ENCODE measurements at places on chromosomes 6 and 20.

GRCh38 chr6:138844192-138844591 is 48.3 kb downstream of the ECT2L start:
- no peak for DNase-seq

DNA sequence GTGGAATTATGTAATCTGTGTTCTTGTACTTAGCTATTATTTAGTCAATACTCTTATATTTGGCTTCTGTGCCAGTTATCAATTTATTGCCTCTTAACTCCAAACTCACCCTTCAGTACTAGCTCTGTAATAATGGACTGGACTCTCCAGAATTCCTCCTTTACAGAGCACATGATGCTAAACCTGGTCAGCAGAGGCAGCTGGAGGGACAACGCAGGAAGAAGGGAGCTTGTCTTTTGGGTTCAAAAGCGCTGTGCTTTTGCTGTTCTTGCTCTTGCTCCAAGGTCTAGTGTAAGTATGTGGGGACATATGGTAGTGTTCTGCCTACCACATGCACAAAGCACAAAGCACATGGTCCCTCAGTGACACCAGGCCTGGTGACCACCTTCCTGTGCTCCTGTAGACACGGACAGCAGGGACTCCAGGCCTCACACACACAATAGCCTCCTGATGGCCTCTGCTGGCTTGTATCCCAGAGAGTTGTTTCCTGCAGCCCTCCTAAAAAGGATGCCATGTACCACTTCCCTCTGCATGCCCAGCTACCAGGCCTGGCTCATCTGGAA is 46.1 kb downstream of the CHD6 start:
- no peak for DNase-seq

DNA sequence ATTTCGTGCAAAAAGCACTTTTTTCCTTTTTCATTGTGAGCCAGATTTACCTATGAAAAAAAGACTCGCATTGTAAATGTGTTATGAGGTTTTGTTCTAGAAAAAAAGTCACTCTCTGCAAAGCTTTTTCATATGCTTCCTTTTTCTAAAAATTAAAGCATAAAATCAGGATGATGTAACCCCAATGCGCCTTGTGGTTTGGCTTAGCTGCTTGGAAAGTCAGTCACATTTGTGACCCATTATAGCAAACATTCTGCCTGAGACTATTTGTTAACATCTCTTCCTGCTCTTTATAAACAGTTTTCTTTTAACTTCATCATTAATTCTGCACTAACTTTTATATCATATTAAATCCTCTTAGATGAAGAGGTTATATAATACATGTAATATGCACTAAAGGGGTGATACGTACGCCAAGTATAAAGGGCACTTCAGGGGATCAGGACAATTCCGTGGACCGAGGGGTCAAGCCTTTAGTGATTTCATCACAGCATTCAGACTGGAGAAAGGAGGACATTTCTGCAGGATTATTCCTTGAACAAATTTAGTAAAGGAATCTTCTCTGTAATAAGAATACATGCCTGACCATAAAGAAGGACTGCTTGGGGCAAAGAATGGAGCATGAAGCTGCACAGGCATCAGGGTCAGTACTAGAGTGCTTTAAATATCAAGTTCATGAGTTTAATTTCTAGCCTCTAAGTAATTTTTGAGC is 48.1 kb upstream of the SMLR1 start:
- no peak for DNase-seq

DNA sequence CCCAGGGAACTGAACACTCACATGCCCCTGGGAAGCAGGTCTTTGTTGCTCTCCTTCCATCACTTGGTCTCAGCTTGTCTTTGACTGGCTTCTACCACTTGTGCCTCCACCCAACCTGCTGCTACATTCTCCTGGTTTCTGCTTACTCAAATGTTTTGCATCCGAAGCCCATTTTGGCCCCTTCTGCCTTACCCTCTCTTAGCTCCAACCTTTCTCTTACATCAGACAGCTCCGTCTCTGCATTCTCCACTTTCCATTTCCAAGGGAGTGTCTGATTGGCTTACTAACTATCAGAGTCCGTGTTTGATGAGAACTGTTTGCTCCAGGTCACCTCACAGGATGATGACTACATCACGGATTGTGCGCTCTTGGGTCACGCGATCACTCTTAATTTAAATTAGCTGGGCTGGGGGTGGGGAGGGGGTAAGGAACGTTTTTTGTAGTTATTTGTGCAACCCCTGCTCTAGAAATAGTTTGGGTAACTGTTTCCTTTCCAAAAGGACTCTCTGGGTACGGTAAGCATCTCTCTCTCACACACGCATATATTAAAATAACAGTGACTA is 844 bp upstream of the ABRACL start:
- peak; percentile 27 for DNase-seq

GRCh38 chr20:2130062-2130591 is 28.5 kb downstream of the STK35 start:
- DNase-seq: no peak

DNA sequence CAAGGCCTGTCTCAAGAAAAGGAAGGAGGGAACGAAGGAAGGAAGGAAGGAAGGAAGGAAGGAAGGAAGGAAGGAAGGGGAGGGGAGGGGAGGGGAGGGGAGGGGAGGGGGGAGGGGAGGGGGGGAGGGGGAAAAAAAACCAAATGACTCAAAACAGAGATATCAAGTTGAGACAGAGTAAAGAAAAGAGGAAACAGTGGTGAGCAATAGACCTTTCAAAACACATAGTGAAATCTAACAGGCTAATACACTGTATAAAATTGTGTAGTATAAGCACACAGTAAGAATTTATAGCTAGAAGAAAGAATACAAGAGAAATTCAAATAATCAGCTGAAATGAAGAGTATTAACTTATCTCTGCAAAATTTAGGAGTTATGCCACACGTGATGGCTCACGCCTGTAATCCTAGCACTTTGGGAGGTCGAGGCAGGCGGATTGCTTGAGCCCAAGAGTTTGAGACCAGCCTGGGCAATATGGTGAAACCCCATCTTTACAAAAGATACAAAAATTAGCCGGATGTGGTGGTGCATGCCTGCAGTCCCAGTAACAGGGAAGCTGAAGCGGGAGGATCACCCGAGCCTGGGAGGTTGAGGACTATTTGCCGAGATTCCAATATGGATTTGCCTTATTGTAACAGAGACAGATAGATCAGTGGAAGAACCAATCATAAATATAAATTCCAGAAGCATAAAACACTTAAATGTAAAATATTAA is 123.2 kb downstream of the PRND start:
- DNase-seq: no peak

DNA sequence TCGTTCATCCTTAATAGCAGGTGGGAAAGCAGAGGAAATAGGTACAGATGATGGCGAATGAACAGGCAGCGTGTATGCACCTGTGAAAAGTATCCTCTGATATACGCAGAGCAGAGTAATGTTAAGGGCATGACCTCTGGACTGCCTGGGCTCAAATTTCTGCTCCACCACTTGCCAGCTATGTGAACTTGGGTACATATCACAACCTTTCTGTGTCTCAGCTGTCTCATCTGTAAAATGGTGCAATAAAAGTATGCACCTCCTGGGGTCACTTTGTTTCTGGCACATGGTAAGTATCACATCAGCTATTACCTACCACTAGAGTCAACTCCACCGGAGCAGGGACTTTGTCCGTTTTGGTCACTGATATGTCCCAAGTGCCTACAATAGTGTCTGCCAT is 2.5 kb downstream of the OCSTAMP start:
- DNase-seq: no peak

DNA sequence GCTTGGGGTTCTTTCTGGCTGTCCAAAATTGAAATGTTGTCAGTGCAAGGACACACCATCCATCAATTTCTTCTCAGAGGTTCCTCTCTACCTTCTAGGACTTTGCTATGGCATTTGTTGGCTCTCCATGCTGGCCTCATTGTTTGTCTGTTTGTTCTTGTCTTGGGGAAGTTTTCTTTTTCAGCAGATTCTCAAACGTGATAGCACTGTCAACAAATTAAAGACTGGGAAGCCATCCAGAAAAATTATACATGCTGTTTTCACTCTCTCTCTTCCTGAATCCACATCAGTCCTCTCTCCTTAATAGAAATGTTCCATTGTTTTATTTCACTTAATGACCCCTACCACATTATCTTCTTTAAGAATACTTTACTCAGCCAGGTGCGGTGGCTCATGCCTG is 130.4 kb downstream of the PCSK2 start:
- no peak for DNase-seq

DNA sequence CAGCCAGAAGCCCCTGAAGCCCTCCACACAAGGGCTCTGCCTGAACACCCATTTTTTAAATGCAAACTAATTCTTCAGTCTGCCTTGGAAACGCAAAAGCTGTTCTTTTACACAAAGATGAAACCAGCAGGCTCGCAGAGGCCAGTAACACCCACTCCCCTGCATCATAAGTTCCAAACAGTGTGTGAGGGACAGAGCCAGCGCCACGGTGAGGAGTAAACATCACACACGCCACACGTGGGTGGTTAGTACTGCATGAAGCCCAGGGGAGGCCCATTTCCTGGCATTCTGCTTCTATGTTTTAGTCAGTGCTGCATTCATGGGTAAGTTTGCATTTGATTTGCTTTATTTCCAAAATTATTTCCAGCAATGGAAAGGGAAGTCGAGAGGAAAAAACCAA is 217.7 kb upstream of the RIN2 start:
- DNase-seq: no peak

GRCh38 chr6:102115911-102116310 is 722.4 kb downstream of the GRIK2 start:
- no peak for DNase-seq

GRCh38 chr20:58007947-58008346 is 220.5 kb downstream of the ANKRD60 start:
- DNase-seq: no peak
